ENCODE measurements at places on chromosomes 2 and 18.
A peak's percentile ranks its signal among the peaks of the same experiment; 100 is the strongest.

DNA sequence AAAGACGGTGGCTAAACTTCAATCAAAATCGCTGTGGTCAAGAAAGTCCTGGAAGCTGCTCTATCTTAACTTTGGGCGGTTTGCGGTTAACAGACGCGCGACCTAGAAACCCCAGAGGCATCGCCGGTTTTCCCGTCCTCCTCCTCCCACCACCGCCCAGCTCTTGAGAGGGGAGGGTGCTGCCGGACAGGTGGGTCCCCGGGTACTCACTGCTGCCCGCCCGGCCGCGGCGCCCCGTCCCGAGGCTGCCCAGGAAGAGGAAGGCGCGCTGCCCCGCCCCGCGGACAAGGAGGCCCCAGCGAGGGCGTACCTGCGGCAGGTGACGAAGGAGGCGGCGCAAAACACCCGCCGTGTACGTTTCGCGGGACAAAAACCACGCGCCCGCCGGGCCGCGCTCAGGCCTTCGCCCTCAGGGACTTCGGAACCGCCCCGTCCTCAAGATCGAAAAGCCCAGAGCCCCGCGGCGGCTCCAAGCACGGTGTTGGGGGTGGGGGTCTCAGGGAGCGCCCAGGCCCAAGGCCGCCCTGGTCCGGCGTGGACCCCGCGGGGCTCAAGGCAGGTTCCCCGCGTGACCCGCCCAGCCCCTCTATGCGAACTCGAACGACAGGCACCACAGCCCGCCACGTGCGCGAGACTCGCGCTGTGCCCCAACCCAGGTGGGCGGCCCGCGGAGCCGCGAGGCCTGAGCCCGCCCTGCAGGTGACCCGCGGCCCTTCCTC is at the start of gene SH3YL1:
Gene SH3YL1 (minus strand): TSS at position 259 of the 719 bp plus-strand sequence. CDS start 48 bp downstream, at position 211.
- DNase-seq, result peak; percentile 28

DNA sequence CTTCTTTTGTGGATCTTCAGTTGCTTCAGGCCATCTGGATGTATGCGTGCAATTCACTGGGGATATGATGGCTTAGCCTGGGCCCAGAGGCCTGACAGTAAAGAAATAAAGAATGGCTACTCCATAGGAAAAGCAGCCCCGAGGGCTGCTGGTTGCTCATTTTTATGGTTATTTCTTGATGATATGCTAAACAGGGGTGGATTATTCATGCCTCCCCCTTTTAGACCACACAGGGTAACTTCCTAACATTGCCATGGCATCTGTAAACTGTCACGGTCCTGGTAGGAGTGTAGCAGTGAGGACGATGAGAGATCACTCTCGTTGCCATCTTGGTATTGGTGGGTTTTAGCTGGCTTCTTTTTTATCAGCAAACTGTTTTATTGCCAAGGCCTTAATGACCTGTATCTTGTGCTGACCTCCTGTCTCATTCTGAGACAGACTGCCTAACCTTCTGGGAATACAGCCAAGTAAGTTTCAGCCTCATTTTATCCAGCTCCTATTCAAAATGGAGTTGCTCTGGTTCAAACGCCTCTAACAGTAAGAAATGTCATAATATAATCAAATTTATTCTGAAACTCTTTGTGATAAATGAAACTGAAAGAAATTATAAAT is 60.5 kb downstream of the DSEL start:
- no peak for DNase-seq

DNA sequence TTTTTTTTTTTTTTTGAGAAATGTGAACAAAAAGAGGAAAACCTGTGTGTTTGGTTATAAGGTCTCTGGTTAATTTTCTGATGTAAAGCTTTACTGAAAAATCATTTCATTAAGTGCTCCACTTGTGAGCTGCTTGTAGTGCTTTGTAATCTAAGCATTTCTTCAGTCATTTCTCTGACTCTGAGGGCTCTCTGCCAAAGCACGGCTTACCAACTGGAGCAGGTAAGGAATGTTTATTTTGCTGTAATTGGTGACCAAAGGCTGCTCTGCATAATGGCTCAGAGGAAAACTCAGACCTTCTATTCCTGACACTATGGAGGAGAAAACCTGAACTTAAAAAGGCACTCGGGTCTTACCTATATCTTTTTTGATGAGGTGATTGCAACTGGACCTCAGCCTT is 848.8 kb downstream of the MBD2 start:
- DNase-seq, result no peak

DNA sequence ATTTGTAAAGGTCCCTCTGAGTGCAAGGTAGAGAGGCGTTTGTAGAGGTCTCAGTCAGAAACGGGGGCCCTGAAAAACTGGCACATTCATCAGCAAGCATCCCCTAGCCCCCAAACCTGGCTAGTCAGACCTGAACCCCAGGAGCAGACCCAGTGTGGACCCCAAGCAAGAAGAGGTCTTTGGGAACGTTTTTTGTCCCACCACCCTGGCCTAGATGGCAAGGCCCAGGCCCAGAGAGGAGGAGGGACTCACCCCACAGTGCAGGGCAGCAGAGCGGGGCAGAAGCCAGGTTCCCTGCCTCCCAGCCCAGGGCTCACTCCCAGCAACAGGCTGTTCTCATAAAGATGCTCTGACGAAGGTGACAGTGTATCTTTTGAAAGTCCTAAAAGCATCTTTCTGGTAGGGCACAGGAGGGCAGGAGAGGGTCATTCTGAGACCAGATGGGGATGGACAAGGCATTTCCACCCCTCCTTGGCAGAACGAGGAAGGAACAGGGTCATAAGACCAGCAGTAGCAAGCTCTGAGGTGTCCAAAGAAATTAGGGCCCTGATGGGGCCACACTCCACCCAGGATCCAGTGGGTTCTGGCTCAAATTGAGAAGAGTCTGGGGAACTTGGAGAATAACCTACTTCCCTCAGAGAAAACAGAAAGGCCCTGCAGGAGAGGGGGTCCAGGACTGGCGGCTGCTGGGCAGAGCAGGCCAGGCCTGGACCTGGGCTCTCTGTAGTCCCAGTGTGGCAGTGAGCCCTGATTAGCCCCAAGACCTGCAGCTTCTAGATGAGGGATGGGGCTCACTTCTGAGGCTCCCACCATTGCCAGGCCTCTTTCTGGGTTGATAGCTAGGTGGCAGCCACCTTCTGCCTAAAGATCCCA is 18.2 kb downstream of the ADRA2B start:
- no peak for DNase-seq

- no peak for DNase-seq
Observed at GRCh38 chr2:121239969-121240368, 45.0 kb downstream of the TFCP2L1 start.

- DNase-seq, result no peak
Observed at GRCh38 chr18:21177822-21178221, 64.2 kb upstream of the GREB1L start.

- DNase-seq, result no peak
Observed at GRCh38 chr2:72153026-72153791, 5.5 kb upstream of the CYP26B1 start.

- DNase-seq, result no peak
Observed at GRCh38 chr2:232981356-232981755, 31.7 kb downstream of the NGEF start.

- DNase-seq, result no peak
Observed at GRCh38 chr2:202317080-202317857, 51.7 kb downstream of the NOP58 start.

- DNase-seq, result no peak
Observed at GRCh38 chr18:60910534-60910933, 422.7 kb upstream of the CDH20 start.

DNA sequence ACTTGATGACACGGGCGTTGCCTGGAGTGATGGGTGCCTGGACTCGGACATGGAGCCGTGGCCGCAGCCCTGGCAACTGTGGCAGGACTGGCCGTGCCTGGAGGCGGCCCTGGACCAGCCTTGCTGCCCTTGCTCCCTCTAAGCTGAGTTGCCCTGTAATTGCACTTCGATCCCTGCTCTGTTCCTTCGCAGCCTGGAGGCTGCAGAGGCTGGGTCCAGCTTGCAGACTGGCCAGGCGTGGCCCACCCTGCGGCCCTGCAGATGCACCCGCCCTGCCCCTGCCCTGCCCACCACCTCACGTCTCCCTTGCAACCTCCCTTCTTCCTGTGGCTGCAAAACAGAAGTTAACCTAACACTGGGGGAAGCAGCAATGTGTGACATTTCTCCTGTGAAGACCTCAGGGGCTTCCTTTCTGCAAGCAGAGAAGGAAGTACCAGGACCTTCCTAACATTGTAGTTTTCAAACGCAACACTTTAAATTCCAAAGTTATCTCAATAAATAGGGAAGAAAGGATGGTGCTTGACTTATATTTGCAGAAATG is 174.6 kb upstream of the TPO start:
- DNase-seq, result no peak

GRCh38 chr2:120746144-120746543 is 10.5 kb downstream of the GLI2 start:
- no peak for DNase-seq

DNA sequence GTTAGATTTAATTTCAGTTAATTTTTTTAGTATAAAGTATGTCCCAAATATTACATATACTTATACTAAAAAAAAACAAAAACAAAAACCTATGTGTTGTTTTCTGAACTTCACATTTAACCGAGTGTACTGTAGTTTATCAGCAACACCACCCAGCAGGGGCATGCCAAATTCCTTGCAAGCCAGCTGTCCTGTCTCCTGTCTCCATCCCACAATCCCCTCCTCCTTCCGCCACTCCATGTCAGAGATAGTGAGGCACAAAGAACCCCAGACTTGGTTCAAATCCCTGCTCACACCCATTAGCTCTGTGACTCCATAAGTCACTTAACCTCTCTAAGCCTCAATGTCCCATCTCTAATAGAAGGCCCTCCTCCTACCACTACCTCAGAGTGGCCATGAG is 9.4 kb downstream of the CHST10 start:
- DNase-seq, result no peak

DNA sequence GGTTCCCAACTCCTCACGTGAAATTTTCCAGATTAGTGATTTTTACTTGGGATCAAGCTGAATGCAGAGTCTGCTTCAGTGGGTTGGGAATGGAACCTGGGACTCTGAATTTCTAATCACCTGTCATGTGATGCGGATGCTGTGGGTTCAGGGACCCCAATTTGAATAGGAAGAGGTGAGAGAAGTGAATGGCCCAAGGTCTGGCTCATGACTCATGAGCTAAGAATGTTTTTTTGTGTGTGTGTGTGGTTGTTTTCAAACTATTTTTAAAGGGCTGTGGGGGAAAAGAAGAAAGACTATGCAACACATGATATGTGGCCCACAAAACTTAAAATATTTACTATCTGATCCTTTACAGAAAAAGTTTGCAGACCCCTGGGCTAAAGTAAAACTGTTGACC is 108.5 kb upstream of the CYRIA start:
- no peak for DNase-seq

GRCh38 chr2:135960656-135961551 is 24.5 kb downstream of the DARS1 start:
- DNase-seq, result no peak

DNA sequence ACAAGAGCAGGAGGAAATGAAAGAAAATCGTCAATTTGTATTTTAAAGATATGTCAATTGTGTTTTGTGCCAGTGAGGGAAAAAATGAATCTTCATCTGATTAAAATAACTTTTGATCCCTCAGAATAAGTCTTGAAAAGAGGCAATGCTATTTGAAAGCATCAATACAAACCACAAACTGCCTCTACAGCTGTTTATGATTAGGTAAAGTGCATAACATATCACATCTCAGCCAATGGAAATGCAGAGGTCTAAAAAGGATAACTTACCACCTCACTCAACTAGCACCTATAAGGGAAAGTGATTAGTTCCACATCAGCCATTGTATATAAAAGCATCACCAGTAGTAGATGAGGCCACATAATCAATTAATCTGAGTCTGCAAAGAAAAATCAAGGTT is 492.2 kb upstream of the CDH2 start:
- no peak for DNase-seq

DNA sequence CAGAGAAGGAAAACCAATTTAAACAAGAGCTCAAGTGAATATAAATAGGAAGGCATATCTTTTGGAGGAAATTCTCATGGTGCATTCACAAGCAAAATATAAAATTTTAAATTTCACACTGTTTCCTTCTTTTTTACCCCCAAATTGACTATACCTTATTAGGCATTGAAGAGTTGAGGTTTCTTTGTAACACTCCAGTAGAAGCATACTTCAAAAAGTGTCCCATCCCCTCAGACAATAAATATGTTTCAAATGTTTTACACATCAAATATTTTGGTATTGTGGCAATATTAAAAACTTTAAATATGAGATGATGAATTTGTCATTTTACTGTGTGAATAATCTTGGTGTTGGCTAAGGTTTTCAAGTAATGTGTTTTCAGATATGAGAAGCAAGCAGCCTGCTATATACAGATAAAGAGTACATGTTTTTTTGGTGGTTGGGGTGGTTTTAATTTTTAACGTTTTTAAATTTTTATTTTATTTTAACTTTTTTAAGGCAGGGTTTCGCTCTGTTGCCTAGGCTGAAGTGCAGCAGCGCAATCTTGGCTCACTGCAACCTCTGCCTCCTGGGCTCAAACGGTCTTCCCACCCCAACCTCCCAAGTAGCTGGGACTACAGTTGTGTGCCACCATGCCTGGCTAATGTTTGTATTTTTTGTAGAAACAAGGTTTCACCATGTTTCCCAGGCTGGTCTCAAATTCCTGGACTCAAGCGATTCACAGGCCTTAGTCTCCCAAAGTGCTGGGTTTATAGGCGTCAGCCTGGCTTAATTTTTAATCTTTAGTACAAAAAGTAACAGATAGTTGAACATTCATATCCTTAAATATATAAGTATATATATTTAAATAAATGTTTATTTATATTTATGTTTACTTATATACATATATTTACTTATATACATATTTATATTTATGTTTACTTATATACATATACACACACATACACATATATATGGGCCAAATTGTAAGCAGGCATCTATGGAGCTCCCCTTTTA is 36.5 kb upstream of the DLX1 start:
- no peak for DNase-seq

DNA sequence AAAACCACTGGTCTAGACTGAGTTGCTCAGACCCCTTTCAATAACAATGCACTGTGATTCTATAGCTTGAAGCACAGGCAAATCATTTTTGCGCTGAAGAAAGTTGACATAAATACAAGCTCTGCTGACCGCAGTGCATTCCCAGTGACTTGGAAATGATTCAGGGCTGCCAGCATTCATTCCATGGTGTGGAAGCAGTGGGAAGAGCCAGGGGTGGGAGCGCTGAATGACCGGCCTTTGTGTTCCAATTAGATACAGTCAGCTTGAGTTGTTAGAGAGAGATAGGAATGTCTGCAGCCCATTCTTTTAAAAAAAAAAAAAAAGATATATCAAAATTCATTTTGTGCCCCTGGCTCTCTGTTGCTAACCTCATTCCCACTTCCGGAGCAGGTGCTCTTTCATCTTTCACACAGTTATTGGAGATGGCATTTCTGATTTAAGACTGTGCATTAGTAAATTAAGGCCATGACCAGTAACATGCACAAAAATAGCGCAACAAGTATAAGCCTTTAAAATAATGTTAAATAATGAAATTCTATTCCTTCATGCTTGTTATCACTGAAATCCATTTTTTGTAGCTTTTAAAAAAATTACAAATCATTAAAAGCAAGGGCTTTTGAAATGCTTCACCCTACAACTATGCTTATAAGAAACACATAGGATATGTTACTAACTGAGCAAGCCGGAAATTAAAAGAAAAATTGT is 59.4 kb upstream of the CTLA4 start:
- no peak for DNase-seq

DNA sequence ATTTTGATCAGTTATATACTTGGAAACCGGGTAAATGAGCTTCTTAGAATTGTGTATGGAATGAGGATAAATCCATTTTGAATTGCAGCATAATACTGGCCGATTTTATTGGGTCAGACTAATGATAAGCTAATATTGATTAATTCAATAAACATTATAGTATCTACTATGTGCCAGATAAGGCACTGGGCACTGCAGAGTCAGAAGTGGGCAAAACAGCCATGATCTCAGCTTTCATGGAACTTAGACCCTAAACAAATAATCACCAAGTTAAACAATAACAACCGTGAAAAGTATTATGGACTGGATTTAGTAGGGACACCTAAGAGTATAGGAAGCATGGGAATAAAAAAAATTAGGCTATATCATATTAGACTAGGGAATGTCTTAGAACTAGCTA is 297.0 kb upstream of the PKDCC start:
- no peak for DNase-seq
